ENCODE measurements at places on chromosomes 1 and 21.

DNA sequence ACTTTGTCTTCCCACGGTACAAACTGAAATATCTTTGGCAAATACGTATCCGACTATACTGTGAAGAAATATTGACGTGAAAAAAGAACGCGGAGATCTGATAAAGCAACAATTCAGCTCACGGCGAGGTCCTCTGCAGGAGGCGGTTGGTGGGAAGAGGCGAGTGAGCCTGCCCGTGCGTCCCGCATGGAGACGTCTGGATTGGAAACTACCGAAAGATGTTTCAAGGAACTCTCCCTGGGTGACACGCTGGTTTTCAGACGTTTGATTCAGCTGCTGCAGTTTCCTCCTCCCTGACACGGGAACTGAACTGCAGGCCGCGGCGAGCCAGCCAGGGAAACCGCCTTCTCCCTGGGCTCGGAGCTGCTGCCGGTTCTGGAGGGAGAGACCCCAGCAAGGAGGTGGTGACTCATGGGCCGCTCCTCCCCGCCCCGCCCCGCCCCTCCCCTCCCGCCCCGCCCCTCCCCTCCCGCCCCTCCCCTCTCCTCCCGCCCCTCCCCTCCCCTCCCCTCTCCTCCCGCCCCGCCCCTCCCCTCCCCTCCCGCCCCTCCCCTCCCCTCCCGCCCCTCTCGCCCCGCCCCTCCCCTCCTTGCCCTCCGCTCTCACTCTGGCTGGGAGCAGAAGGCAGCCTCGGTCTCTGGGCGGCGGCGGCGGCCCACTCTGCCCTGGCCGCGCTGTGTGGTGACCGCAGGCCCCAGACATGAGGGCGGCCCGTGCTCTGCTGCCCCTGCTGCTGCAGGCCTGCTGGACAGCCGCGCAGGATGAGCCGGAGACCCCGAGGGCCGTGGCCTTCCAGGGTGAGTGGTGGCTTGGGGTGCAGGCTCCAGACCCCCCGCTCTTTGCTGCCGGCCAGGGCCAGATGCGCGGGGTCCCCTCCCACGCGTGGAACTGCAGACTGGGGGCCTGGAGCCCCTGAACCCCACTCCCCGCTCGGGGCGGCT is at the start of gene COL6A1:
COL6A1 (plus strand) TSS at position 620 of the 941 bp plus-strand sequence; CDS start at position 701, 81 bp downstream.
- peak; percentile 64 for DNase-seq

GRCh38 chr1:116033322-116033721 is 57.0 kb downstream of the SLC22A15 start:
- DNase-seq: no peak

DNA sequence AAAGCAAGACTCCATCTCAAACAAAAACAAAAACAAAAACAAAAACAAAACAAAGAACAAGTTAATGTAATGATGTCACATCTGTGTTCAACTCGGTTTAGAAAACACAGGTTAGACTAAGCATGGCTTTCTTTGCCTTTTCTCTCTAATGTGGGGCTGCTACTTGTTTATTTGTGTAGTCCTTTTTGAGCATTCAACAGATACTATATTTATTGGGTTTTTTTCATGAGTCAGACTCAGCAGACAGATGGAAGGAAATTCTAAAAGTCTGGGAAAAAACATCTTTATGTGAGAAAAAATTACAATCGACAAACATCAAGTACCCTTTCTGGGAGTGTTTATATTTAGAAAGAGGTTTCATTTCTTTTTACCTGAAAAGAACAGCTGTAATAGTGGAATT is 22.3 kb upstream of the OTUD3 start:
- DNase-seq: no peak

- DNase-seq: no peak
These were observed 21.9 kb upstream of the EPS8L3 start for GRCh38 chr1:109785446-109786111.

DNA sequence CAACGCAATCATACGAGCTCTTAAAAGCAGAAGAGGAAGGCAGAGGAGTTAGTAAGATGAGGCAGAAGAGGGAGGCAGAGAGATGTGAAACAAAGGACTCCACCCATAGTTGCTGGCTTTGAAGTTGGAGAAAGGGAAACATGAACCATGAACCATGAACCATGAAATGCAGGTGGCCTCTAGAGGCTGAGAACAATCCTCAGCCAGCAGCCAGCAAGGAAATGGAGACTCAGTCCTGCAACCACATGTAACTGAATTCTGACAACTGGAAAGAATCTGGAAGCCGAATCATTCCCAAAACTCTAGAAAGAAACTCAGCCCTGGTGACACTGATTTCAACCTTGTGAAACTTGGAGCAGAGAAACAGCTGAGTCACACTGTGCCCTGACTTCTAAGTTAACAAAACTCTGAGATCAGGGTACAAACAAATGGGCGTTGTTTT is 10.1 kb downstream of the DIPK1A start:
- DNase-seq: no peak

GRCh38 chr1:240178366-240178765 is 86.7 kb downstream of the FMN2 start:
- DNase-seq: no peak

DNA sequence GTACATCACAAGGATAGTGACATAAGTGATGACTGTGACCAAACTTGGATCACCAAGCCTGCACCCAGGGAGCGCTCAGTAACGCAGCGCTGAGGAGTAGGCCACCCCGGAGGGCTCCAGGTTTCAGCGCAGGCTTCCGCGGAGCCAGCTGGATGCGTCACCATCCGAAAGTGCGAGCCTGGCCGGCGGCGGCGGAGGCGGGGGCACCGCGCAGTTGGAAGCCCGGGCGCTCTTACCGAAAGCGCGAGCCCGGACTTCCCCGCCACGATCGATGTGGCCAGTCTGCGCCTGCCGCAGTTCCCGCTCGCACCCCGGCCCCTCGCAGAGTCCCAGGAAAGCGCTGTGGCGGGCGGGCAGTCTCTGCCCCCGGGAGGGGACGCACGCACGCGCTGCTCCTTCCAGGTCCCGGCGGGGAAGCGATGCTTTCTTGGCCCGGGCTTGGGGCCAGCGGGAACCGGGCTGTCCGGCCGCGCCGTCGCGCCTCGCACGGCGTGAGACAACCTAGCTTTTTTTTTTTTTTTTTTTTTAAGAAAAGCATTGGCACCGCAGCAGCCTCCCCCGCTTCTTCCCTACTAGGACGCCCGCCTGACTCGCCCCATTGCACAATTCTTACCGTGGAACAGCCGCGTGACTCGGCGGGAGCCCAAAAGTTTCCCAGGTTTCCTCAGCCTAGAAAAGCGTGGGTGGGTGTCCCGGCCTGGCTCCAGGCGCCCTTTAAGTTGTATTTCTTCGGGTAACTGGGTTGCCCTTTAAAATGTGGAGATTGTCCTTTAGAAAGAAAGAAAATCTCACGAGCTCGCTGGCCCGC is 36.4 kb upstream of the JAK1 start:
- peak; percentile 54 for DNase-seq

DNA sequence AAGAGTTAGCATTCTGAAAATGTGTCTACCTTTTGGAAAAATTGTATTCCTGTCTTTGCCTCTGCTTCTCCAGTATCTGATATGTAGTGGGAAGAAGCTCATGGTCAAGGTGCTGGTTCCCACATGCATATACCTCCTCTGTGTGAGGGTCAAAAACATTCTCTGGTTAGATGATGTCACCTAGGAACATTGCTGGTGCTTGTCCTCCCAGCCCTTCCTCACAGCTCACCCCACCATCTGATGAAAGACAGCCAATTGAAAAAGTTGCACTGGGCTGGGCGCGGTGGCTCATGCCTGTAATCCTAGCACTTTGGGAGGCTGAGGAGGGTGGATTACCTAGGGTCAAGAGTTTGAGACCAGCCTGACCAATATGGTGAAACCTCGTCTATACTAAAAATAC is 154.4 kb downstream of the NR5A2 start:
- DNase-seq: no peak

- no peak for DNase-seq
These were observed 3.6 kb downstream of the FAM89A start for GRCh38 chr1:231036416-231036815.

DNA sequence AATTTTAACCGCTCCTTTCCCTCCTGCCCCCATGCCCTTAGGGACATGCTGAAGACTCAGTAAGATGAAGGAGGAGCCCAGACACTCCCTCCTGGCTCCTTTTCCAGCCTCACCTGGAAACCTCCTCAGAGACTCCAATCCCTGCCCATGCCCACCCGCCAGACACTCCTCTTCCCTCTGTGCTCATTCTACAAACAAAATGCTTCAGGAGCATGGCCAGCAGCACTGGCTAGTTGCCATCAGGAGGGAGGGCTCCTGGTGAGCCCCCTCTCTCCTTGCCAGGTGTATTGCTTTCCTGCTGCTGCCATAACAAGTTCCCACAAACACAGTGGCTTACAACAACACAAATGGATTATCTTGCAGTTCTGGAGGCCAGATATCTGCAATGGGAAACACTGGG is 126.1 kb downstream of the PSMG1 start:
- no peak for DNase-seq

- DNase-seq: no peak
These were observed 43.5 kb downstream of the CD34 start for GRCh38 chr1:207867136-207868109.

DNA sequence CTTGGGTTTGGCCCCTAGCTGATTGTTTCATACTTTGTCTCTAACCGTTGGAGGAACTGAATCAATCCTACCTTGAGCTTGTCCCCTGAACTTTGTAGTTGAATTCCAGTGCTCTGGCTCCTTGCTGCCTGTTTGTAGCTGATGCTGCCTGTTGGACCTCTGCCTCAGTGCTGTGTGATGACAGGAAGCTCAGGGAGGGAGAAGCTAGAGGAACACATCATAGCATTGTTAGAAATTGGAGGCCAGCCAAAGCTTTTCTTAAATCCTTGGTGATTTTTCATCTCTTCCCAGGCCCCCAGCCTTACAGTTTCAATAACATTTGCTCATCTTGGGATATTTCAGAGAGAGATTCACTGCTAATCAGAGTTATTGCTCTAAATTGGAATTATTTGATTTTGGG is 34.0 kb downstream of the MACF1 start:
- no peak for DNase-seq

DNA sequence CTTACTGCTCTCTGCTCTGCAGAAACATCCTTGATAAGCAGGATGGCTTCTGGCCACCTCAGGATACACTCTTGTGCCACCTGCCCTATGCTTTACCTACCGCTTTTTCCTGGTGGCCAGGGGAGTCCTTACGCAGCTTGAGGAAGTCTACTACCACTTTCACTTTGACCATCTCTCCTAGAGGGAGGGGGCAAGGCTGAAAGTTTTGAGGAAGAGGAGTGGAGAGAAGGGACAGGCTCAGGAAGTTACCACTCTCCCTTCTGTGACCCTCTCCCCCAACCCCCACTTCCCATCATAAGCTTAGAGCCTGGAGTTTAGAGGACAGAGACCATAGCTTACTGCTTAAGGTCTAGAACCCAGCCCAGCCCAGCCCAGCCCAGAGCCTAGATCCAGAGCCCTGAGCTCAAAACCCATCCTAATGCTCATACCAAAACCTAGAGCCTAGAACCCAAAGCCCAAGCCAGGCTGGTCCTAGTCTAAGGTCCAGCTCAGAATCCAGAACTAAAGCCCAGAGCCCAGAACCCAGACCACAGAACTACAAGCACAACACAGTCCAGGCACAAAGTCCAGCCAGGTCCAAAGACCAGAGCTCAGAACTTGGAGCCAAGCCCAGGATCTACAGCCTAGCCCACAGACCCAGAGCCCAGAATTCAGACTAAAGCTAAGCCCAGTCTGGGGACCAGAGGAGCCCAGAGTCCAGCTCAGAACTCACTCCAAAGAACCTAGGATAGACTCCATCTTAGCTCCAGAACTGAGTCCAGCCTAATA is 18.0 kb upstream of the MFSD2A start:
- DNase-seq: no peak

- DNase-seq: no peak
These were observed 4.0 kb downstream of the ACTL8 start for GRCh38 chr1:17759114-17759513.

DNA sequence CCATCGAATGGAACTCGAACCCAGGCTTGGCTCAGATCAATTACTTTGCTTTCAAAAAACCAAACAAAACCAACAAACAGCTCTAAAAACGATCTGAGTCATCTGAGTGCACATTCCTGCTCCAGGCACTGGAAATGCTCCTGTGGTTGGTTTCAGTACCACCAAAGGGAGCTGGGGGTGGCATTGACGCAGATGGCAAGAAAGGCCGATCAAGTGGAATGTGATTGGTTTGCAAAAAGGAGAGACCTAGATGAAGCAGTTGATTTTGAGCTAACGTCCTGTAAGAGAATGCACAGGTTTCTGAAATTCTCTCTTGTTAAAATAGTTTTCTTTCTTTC is 39.5 kb downstream of the PIK3CD start:
- no peak for DNase-seq

GRCh38 chr1:209755926-209756614 is at the start of gene TRAF3IP3:
Gene TRAF3IP3, plus strand, starts transcription at chr1:209756053. Its CDS starts 3,987 bp downstream, at chr1:209760040.
- no peak for DNase-seq

DNA sequence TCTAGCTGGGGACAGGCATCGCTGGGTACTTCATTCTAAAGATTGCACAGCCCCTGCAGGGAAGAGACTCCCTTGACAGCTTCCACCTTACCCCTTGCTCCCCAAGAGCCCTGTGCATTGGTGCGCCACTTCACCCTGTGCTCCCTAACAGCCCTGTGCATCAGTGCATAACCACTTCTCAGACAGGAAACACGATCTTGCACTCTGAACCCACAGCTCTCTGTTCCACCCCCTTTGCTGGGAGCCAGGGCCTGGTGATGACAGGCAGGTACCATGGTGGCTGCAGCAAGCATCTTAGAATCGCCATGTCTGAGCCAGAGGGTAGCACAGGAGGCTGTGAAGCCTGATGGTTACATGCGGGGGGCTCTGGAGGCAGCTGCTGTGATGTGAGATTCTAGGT is 5.0 kb downstream of the ALPL start:
- no peak for DNase-seq

DNA sequence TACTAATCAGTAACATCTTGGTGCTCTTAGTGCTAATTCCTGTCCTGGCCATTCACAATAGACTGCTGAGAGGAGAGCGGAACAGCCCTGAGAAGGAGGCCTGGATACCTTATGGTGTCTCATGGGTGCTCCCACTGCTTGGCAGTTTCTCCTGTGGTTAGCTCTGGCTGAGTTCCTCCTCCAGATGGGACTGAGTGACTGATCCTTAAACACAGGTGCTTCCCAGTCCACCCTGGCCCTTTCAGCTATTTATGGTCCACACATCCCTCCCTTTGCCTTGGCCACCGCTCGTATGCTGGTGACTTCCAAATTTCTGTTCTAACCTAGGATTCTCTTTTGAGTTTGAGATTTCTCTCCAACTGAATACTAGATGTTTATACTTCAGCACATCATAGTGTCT is 157.0 kb upstream of the CACNA1E start:
- DNase-seq: no peak

GRCh38 chr1:74728736-74729135 is 4.1 kb downstream of the CRYZ start:
- no peak for DNase-seq

DNA sequence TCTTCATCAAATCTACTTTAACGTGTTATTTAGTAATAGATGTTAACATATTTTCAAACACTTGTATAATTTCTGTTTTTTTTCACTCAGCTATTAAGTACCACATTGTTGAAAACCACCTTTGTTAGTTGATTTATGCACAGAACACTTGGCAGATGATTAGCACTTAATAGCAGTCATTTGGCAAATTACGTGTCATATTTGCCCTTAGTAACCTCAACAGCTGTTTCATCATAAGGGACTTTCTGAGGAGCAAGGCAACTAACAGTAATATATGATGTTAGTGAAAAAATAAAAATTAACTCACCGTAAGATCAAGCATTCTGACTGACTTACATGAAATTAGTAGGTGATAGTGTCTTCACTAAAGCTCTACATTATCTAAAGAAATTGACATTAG is 186.4 kb downstream of the HMCN1 start:
- no peak for DNase-seq

All from progenitor cell of endocrine pancreas (in vitro differentiated cells).